ENCODE measurements at places on chromosomes 4 and X. TPM values are rescaled to one million over a fixed set of nuclear protein-coding genes. Genes with fewer than 3 reads are reported as not detected.

The TMEM131L gene
- 19.1 TPM for total RNA-seq

The SOWAHB gene
- total RNA-seq = not detected

The PABPC5 gene
- total RNA-seq = not detected

- ATAC-seq = no peak
Observed at GRCh38 chrX:139905743-139906142, 27.1 kb downstream of the ATP11C start.

DNA sequence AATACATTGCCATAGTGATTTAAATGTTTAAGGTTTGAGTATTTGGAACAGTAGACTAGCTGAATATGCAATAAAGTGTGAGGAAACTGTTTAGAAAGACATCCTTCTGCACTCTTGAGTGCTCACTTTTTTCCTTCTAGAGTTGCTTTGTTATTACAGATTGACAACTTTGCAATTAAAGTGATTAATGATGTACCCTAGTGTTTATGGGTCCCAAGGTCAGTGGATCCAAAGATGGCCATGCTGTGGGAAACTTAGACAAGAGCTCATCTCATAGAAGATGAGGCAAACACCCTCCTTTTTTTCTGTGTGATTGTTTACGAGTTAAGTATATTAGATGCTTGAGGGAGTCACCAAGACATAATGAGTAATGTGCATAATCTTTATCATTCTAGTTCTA, 118.8 kb downstream of the PDLIM5 start:
- no peak for ATAC-seq

GRCh38 chrX:93868289-93868965, 194.4 kb downstream of the FAM133A start:
- ATAC-seq = no peak
